ENCODE measurements at places on chromosomes 1 and 21. TPM values are rescaled to one million over a fixed set of nuclear protein-coding genes. Genes with fewer than 3 reads are reported as not detected.

The COL8A2 gene
- total RNA-seq = 11.0 TPM

The TRNP1 gene
- total RNA-seq = under 0.01 TPM

The ROR1 gene
- total RNA-seq = 7.8 TPM

The FAM110D gene
- 1.0 TPM for total RNA-seq

The FAM151A gene
- not detected for total RNA-seq

The NFASC gene
- total RNA-seq = 1.6 TPM

The OR6N2 gene
- total RNA-seq = not detected

The GPR25 gene
- not detected for total RNA-seq

The NPR1 gene
- 11.5 TPM for total RNA-seq

The ALX3 gene
- not detected for total RNA-seq

The OLIG1 gene
- not detected for total RNA-seq

The FCRL4 gene
- total RNA-seq = not detected

The SEMA6C gene
- total RNA-seq = 15.7 TPM

The FALEC gene
- total RNA-seq = not detected

The SGIP1 gene
- 0.52 TPM for total RNA-seq

The OR2L2 gene
- not detected for total RNA-seq

The PRKACB gene
- total RNA-seq = 26.1 TPM

The BLACAT1 gene
- not detected for total RNA-seq
